ENCODE measurements at places on chromosomes 11 and 22.

DNA sequence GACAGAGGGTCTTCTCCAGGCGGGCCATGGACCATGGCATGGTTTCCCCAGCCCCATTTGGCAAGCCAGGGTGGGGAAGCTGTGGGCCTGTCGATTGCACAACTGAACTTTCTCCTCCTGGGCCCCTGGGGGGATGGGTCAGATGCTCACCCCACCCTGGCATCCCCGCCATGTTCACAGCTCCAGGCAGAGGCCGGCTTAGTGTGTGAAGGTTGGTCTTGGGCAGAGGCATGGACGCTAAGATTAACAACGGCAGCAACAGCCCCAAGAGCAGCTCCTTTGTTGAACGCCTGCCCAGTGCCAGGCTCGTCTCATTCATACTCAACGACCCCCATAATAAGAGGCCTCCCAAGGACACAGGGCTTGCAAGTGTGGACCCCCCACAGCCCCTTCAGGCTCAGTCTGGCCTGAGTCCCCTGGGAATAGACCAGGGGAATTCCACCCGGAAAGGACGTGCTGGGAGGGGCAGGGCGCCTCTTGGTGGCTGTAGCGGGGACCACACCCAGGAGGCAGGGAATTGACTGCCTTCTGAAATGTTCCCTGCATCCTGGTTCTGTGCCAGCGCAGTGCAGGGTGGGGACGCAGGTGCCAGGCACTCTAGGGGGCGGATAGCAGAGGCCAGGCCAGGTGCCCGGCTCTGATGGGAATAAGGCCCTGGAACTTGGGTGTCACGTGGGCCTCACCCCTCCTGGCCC is 8.3 kb downstream of the TSPO start:
- no peak for DNase-seq

- DNase-seq, result no peak
These were observed 4.5 kb downstream of the OR5B21 start for GRCh38 chr11:58503361-58503856.

GRCh38 chr11:130560000-130560780 is 111.7 kb downstream of the ADAMTS15 start:
- DNase-seq, result no peak

- DNase-seq, result no peak
These were observed 2.8 kb downstream of the CARD10 start for GRCh38 chr22:37516456-37516855.

DNA sequence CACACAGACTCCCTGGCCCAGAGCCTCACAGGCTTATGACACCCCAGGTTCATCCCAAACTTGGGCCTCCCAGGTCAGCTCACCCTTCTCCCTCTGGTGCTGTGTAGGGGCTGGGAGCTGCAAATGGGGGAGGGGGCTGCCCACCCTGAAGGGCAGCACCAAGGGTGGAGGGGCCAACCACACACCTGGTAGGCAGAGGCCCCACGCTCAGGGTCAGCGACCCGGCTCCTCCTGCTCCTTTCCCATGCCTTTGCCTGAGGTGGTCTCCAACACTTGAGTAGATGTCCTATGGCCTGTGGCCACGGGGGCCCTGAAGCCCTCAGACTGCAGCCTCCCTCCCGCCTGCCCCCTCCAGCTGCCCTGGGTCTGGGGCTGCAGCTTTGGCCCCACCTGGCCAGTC is 3.4 kb downstream of the DGCR6 start:
- DNase-seq, result no peak

DNA sequence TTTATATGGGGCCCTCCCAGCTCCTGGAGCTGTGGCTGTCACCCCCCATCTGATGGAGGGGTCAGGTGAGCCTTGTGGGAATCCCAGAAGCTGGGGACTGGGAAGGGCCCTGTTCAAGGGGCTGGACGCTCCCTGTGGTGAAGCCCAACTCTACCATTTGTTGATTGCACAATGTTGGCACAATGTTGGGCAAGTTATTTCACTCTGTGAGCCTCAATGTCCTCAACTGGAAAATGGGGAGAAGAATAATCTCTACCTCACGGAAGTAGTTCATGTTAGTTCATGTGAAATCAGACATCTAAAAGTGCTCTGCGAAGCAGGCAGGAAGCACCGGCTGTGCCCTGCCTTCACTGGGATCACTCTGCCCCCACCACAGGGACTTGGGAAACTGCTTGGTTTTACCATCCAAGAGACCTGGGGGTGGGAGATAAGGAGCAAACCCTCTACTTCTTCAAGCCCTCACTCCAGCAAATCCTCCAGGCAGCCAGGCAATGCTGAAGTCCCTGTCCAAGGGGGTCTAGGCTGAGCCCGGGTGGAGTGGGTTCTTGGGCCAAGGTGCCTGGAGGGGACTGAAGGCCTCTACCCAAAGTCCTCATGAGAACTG is 715 bp upstream of the PRR5 start:
- no peak for DNase-seq

- DNase-seq, result no peak
These were observed 566 bp downstream of the DDB1 start for GRCh38 chr11:61332281-61332796.

GRCh38 chr11:86184728-86185380 is 59.7 kb upstream of the EED start:
- DNase-seq, result no peak

- no peak for DNase-seq
These were observed 8.5 kb downstream of the NTM start for GRCh38 chr11:131378931-131379330.

DNA sequence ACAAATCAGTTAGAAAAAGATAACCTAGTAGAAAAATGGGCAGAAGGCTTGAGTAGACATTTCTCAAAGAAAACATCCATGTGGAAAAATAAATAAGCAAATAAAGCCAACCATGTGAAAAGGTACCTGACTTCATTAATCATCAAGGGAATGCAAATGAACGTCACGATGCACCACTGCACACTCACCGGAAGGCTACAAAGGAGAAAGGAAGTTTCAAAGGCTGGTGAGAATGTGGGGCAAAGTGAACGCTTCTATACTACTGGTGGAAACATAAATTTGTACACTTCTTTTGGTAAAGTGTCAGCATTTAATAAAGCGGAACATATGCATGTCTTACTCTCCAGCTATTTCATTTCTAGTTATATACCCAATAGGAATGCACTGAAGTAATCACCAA is 166.8 kb downstream of the CSNK2A3 start:
- no peak for DNase-seq

DNA sequence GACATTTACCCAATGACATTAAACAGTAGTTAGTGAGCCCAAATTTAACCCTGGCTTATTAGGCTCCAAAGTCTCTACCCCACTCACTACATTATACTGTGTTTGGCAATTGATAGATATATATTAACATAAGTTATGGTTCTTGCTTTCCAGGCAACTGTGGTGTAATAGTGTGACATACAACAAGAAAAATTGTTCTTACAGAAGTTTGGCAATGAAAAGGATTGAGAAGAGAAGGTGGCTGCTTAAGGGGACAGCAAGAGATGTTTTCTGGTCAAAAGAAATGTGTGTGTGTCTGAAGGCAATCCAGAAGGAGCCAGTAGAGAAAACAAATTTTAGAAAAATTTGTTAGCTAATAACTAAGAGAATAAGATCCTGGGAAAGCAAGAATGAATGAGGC is 132.4 kb downstream of the SWAP70 start:
- DNase-seq, result no peak

- DNase-seq, result no peak
These were observed 17.0 kb upstream of the CDON start for GRCh38 chr11:126079621-126080124.

DNA sequence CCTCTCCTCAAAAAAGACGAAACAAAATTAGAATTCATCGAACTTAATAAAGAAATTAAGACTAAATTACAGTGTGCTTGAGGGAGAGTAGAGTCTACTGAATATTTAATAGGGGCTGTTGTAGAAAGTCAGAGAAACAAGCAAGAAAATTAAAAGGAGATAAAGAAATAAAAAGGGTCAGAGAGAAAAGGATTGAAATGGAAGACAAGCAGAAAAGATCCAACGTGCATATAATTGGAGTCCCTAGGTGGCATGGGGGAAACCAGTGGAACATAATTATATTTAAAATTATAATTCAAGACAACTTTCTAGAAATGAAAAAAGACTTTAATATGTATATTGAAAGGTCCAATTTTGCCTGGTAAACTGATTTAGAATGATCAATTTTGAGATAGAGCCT is 74.3 kb downstream of the ACER3 start:
- DNase-seq, result no peak

DNA sequence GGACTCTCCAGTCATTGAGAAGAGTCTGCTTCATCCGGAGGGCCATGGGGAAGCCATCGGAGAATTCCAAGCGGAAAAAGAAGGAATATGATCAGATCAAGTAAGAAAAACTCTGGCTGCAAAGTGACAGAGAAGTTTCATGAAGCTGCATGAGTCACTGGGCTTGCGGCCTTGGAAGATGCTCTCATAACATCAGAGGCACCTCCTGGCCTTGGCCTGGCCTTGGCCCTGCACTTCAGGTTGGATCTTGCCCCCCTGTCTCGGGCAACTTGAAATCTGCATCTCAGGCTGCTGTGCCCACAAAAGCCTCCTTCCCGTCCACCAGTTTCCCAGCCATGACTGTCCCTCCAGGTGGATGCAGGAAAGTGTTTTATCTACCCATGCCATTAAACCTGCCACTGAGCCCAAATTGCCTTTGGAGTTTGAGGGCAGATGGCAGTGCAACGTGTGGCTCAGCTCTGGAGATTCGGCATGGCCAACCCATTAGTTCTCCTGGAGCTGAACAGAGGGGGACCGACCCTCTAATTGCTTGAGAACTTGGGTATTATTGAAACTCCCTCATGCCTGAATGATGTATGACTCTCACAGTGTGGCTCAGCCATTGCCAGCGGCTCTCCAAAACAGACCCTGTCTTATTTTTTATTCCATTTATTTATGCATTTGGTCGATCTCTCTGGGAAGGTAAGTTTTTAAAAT is 66.7 kb downstream of the SEZ6L start:
- no peak for DNase-seq

DNA sequence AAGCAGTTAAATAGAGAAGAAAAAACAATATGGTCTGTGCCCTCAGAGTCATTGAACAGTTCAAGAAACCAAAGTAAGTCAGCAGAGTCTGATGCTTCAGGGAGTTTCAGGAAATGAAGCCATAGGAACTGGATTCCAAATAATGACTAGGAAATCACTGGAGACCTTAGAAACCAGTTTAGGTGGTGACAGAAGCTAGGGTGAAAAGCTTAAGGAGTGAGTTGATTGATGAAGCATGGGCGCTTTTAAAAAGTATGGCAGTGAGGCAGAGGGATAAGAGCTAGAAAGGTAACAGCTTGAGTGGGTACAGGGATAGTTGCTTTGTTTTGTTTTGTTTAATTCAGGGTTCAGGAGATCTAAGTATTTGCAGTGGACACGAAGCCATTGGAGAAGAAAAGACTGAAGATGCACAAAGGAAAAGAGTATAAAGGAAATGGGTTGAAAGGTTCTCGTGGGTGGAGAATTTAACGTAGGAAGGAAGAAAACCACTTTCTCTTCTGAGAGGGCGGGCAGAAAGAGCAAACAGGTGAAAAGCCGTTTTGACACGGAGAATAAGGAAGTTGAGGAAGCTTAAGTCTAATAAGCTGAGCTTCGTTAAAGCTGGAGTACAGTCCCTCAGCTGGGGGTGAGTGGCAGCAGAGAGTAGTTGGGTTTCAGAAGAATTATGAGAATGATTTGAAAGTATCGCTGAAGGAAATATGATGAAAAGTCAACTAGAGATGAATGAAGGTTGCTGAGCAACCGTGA is 14.8 kb downstream of the SGSM3 start:
- no peak for DNase-seq

DNA sequence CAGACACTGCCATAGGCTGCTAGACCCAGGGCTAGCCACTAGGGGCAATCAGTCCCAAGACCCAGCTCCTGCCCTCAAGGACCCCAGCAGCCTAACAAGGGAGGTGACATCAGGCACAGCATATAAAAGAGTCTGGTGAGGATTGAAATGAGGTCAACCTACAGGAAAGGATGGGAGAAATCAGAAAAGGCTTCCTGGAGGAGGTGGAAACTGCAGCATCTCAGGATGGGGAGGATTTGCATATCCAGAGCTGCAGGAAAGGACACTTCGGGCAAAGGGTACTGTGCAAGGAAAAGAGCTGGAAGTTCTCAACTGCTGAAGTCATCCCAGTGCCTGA is 2.9 kb upstream of the ARFGAP2 start:
- DNase-seq, result peak; percentile 10

DNA sequence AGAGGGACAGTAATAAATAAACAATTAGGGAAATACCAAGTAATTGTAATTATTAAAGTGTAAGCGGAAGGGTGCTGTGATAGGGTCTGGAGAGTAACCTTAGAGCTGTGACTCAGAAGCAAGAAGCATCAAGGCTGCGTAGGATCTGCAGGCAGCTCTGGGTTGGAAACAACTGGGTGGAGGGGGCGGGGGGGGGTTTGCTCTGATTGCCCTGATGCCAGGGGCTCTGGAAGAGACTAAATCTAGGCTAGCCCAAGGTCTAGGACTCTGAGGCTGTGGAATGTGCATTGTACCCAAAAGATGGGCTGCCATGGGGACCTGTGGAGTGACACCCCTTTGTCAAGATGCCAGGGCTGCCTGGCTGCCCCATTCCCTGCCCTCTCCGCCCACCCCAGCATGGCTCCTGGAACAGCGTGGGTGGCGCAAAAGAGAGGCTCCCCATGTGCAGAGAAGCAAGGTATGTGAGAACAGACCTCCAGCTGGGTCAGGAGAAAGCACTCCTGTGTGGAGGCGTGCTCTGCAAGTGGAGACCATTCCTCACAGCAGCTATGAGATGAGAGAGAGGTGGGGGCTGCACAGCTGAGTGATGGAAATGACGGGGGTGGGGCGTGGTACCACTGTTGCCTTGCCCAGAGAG is 101.1 kb upstream of the CRYBB3 start:
- no peak for DNase-seq

DNA sequence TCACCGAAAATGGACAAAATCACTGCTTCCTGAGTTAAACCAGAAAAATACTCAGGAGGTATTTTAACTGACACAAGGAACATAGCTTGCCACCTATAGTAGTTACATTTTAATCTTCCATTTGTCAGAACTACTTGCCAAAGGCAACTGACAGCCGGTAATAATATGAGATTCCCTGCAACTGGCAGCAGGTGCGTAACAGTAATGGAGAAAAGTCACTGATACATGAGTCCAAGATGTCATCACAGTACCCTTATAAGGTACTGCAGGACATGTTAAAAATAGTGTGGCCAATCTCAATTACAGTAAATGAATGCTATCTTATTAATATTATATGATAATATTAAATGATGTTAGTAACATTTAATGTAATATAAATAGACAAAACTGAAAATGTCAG is 21.1 kb upstream of the ARHGAP32 start:
- DNase-seq, result no peak

GRCh38 chr11:128686745-128687177 is 7.1 kb upstream of the FLI1 start:
- DNase-seq, result peak; percentile 61

GRCh38 chr11:86035164-86035563 is 33.7 kb downstream of the PICALM start:
- no peak for DNase-seq

DNA sequence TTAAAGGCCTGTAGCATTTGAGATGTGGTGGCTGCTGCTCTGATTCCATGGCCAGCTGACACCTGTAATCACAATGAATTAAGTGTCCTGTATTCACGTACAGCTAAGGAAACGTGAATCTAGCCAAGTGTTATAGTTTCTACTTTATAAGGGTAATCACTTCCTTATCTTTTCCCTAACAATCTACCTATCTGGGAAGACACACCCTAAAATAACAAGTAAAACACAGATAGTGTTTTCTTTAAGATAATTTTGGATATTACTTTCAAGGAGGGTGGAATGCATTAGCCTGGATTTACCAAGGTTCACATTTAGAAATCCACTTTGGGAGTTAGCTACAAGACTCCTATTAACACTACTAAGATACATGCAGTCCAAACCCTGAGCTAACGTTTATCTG is 11.5 kb downstream of the CDON start:
- no peak for DNase-seq

GRCh38 chr22:37145180-37146050 is 4.3 kb downstream of the IL2RB start:
- DNase-seq, result no peak

- no peak for DNase-seq
These were observed 11.3 kb upstream of the CD5 start for GRCh38 chr11:61090982-61091372.

All from stimulated activated naive CD4-positive, alpha-beta T cell (primary cell).